ENCODE measurements at places on chromosomes 3 and 15. TPM values are rescaled to one million over a fixed set of nuclear protein-coding genes. Genes with fewer than 3 reads are reported as not detected.

The RABL3 gene
- 13.3 TPM for polyA plus RNA-seq

GRCh38 chr15:85497172-85497569, 116.8 kb downstream of the AKAP13 start:
- DNase-seq: no peak

- DNase-seq: no peak
Measured at GRCh38 chr3:168006584-168006983, 89.1 kb downstream of the GOLIM4 start.

DNA sequence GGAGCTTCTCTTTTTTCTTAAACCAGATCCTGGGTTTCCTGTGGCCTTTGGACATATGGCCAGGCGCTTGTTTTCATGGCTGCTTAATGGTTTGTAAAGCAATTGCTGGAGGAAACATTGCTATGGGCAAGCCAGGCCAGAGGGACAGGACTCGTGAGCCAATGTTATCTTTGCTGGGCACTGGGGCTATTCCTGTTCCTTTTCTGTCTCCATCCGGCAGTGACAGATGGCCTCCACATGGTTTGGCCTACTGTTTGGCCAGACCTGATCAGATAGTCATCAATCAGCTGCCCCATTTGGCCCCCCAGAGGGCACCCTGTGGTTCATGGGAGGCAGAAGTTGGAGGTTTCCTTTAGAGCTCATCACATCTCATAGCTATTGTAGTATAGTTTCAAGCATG, 326.1 kb upstream of the ROPN1 start:
- no peak for DNase-seq

DNA sequence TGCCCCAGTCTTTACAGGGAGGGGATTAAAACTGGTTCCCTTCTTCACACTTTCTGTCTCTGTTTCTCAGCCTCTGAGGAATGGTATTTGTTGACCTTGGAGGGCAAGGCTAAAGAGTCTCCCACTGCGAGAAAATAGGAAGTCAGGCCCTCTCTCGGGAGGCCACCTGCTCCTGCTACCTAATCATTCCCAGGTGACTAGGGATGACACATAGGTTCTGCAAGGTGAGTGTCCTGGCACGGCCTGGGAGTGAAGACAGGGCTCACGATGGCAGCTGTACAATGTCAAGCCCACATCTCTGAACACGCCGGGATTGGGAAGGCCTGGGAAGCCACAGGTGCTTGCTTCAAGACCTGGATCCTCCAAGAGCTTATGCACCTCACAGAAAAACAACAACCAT, 314.2 kb downstream of the NTRK3 start:
- DNase-seq: no peak

GRCh38 chr3:43676441-43676840, 14.3 kb upstream of the ABHD5 start:
- no peak for DNase-seq

All from liver (tissue), 10 donors.